ENCODE measurements at places on chromosomes 3 and 15.

DNA sequence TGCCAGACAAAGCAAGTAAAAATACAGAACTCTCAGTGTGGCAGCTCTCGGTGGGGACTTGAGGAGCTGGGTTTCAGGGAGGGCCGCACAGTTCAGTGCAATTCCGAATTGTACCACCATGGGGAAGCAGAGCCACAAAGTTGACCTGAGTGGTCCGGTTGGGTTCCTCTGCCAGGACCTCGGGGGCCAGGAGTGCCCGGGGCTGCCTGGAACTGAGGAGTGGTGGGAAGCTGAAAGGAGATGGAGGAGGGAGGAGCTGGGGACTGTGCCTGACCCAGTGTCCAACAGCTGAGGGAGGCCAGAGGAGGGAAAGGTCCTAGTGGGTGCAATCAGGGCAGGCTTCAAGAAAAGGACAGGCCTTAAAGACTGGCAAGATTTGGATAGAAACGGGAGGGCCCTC, 32.2 kb upstream of the TRH start:
- DNase-seq, result no peak

GRCh38 chr15:41655716-41656115, 4.5 kb upstream of the MGA start:
- no peak for DNase-seq

DNA sequence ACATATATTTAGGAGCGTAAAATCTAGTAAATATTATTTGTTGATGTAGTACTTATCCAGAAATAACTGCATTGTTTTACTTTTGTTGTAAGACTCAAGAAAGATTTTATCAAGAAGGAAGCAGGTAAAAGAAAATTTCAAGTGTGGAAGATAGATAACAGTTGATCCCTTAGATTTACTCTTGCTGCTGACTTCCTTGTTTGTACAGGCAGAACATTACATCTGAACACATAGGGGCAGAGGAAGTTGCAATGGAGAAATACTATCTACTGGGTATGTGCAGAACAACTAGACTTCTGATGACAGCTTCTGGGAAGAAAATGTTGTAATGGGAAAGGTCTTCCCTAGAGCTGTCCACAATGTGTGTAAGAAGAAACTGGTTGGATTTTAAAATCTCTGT, 350.6 kb downstream of the NLGN1 start:
- DNase-seq, result no peak

DNA sequence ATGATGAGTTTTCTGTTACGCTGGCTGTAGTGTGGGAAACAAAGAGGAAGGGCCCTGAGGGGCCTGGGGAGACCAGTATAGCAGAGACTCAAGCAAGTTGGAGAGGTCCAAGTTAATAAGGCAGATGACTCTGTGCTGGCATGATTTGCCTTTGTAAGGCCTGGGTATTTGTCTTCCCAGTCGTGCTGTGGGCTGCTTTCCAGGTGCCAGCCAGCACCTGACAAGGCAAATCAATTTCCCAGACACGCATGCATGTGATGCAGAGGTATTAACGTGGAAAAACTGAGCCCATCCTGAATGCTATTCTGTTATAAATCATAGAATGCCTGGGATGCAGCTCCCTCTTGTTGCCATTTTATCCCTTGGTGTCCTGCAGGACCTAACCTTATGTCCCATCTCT, 175.6 kb downstream of the MFSD1 start:
- DNase-seq, result no peak

GRCh38 chr15:79008659-79009058, 63.8 kb upstream of the CTSH start:
- DNase-seq, result no peak

DNA sequence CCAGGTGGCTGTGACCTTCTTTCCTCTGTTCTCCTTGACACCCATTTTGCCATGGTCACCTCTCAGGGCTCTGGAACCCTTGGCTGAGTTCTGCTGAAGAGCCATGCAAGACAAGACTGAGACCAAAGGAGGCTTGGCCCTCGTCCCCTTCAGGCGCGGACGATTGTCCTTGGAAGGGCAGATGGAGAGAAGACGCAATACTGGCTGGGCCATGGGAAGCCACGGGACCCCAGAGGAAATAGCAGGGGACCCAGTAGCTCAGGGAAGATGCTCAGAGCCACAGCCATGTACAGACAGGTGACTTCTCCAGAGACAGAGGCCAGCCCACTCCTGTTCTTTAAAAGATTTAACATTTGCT, 125.6 kb downstream of the SMAD6 start:
- no peak for DNase-seq

DNA sequence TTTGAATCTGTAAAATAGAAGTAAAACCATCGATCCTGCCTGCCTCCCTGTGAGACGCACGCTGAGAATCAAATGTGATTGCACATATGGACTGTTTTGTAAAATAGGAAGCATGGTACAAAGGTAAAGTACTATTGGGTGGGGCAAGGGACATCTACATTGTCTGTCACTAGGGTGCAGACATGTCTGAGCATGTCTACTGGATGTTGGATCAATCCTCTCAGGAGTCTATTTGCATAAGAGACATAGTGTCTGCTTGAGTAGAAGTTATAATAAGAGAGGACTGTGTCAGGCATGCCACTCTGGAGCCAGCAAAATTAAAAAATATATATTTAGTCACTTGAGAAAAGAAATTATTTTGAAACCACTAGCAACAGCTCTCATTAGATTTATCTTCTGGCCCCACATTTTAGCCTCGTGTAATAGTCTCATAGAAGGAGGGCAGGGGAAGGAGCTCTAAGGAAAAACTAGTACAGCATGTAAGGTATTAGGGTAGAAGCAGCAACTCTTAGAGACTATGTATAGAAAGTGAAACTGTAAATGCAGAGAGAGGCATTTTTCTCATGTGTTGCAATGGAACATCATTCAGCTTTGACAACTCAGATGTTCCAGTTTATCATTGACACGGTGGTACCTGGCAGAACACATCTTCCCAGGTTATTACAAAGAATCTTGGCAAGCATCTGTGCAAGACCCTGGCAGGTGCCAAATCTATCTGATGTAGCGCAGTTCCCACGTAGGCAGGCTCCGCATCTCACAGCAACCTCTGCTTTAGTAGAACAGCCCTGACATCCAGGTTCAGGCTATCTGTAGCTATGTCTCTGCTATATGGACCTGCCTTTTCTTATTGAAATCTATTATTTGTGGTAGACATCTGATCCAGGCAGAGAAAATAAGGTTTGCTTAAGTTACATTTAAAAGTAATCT, 85.2 kb upstream of the CHL1 start:
- DNase-seq, result no peak

DNA sequence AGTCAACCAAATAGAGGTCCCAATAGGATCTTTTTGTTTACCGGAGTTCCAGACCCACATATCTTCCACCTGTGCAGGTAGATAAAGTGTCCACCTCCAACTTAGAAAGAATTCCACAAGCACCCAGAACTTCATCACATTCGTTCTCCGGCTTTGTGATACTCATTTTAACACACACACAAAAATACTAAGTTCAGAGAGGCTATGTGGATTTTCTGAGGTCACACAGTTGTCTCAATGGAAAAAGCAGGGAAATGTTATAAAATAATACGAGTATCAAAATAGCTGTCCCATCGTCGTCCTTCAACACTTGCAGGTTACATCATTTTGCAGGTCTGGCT, 137.5 kb downstream of the TMCO5A start:
- no peak for DNase-seq
